ENCODE measurements at places on chromosomes 5 and 9. TPM values are rescaled to one million over a fixed set of nuclear protein-coding genes. Genes with fewer than 3 reads are reported as not detected.

The CDH9 gene
- total RNA-seq, result not detected

GRCh38 chr9:37030611-37030939, 3.5 kb downstream of the PAX5 start:
- peaks cover 55% of the 10 kb centered on the region for H3K4me1 ChIP-seq
- H3K27ac ChIP-seq, result no peak overlapping the region
- peaks cover 7% of the 10 kb centered on the region for H3K36me3 ChIP-seq

DNA sequence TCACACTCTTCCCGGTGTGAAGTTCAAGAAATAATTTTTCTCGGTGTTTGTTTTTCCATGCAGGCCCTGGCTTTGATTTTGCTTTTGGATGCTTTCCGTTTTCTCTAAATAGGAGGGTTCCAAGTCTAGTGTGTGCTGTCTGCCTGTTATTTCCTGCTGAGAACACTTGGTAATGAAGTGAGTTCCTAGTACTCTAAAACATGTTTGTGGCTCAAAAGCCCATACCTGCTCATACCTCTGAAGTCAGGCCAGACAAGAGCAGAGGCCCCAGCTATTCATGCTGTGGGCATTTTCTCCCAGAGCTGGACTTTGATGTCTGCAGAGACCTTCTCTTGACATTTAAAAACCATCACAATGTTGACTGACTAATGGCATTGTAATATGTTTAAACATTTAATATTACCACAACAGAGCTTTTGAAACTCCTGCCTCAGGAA, 211.2 kb downstream of the GOLPH3 start:
- no peaks in the 10 kb centered on the region for H3K4me1 ChIP-seq
- H3K4me3 ChIP-seq, result no peak overlapping the region
- no peak for DNase-seq

The DBH gene
- not detected for total RNA-seq

The LEAP2 gene
- total RNA-seq, result 7.2 TPM

The RXRA gene
- 4.9 TPM for total RNA-seq

The IL4 gene
- total RNA-seq, result 1.5 TPM

The MARVELD2 gene
- 0.74 TPM for total RNA-seq

All from activated T-cell treated with anti-CD3 and anti-CD28 coated beads, Interleukin-2, amount 50 U/mL, for 72 hours (primary cell).